ENCODE measurements at places on chromosomes 7 and 10. TPM values are rescaled to one million over a fixed set of nuclear protein-coding genes. Genes with fewer than 3 reads are reported as not detected.

The CDC14C gene
- total RNA-seq, result not detected

The SNCG gene
- 60.4 TPM for total RNA-seq

The GNB2 gene
- total RNA-seq, result 179 TPM

The OR2A1 gene
- not detected for total RNA-seq

The CRHR2 gene
- total RNA-seq, result 0.21 TPM

GRCh38 chr10:27600930-27601329, 96.8 kb downstream of the RAB18 start:
- DNase-seq, result no peak

- DNase-seq, result no peak
Measured at GRCh38 chr7:5320802-5321396, 38.2 kb downstream of the SLC29A4 start.

DNA sequence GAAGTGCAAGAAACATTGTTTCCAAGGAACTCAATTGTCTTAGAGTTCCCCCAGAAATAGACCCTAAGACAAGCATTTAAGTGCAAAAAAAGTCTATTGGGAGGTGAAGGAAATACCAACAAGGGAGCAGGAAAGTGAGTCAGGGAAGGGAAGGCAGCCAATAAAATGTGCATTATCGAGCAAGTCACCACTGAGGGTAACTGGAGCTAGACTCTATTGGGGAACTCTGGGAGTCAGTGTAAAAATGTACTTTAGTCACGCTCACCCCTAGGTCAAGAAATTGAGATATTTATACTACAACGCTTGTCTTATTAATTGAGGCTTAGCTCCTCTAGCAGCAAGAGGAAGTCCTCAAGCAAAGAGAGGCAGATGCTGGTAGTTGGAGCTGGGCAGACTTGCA, 137.7 kb downstream of the RTKN2 start:
- DNase-seq, result no peak

- no peak for DNase-seq
Measured at GRCh38 chr10:44760513-44760912, 150.6 kb upstream of the TMEM72 start.

DNA sequence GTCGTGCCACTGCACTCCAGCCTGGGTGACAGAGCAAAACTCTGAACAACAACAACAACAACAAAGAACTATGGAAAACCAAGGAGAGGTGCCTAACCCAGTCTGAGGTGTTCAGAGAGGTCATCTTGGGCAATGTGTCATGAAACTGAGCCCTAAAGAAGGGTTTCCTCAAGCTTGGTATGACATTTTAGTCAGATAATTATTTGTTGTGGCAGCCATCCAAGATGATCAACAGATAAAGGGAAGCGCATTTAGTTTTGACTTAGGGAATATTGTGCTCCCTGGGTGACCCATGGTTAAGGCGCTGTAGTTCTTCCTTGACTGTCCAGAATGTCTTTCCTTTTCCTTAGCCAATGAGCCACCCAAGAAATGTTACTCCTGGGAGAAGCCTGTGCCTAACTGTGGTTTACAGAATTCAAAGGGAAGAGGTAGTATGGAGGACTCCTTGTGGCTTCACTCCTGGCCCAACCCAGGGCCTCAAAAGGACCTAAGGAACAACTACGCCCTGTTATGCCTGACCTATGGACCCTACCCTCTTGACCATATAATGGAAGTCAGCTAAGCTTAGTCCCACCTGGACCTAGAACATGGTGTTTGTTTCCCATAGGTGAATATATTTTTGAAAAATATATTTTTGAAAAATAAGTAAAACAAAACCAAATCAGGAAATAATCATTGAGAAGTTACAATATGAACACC, 42.4 kb downstream of the TPST1 start:
- DNase-seq, result no peak

DNA sequence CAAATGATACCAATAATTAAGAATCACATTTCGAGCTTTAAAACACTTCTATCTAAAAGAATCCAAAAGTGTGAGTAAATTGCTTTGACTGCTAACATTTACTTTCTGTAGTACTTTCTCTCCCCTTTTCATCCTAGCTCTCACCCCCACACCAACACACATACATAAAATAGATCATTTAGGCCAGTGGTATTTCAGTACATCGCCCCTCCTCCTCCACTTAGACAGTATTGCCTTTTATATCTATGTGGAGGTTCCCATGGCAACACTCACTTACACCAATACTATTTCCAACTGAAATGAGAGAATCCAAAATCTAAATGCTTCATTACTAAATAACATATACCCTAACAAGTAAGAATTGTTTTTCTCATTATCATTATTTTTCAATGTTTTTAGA, 58.9 kb downstream of the HIBADH start:
- no peak for DNase-seq

- no peak for DNase-seq
Measured at GRCh38 chr10:110883924-110884323, 12.2 kb downstream of the PDCD4 start.

DNA sequence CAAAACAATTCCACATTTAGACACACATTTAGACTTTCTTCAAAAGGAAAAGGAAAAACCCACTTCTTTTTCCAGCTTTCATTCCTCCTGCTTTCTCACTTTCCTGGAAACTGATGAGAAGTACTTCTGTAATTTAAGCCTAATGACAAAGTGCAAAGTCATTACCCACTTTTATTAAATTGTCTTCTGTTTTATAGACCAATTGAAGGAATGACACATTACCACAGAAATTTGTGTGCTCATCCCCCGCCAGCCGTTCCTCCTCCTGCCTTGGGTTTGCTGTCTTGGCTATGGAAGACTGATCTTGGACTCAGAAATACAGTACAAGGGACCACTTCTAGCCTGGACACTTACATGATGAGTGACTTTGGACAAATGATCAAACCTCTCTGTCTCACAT, 717.8 kb downstream of the SORCS3 start:
- DNase-seq, result no peak

GRCh38 chr10:3924344-3924743, 139.3 kb upstream of the KLF6 start:
- no peak for DNase-seq

GRCh38 chr10:8088504-8088903, 34.0 kb downstream of the GATA3 start:
- no peak for DNase-seq

GRCh38 chr7:143250822-143251221, 12.4 kb upstream of the GSTK1 start:
- no peak for DNase-seq

DNA sequence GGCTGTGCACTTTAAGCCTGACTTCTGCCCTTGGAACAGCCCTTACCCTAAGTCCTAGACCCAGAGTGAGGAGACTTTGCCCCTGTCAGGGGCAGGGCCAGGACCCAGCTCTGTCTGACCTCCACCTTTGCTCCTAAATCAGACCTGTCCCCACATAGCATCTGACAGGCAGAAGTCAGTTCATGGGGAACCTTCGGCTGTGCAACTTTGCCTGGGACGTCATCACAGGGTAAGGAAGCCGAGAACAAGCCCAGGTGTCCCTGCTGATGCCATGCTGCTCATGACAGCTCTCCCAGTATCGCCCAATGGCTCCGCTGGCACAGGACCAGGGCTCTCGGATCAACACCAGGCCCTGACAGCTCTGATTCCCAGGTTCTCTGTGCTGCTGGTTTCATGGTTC, 55.4 kb downstream of the TNS3 start:
- DNase-seq, result no peak

DNA sequence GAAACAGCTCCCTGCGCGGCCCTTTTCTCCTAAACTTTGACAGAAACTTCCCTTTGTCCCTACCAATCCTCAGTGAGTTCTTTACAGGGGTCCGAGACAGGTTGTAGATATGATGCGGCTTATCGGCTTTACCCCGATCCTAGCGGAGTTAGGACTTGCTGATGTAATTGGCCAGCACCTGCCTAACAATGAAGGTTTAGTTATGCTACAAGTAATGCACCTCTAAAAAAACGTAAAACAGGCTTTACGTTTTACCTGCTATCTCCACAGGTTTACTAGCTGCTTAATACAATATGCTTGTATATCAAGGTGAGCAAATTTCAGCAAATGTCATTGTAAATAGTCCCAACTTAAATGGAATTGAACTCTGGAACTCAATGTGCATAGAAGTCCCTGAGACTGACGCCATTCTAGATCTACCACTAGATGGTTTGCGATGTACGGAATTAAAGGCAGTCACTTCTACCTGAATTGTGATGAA, 697 bp upstream of the SNX13 start:
- DNase-seq, result no peak

GRCh38 chr10:58651040-58651439, 138.4 kb downstream of the BICC1 start:
- no peak for DNase-seq

GRCh38 chr7:147483634-147484292, 1106.8 kb upstream of the C7orf33 start:
- DNase-seq, result no peak

DNA sequence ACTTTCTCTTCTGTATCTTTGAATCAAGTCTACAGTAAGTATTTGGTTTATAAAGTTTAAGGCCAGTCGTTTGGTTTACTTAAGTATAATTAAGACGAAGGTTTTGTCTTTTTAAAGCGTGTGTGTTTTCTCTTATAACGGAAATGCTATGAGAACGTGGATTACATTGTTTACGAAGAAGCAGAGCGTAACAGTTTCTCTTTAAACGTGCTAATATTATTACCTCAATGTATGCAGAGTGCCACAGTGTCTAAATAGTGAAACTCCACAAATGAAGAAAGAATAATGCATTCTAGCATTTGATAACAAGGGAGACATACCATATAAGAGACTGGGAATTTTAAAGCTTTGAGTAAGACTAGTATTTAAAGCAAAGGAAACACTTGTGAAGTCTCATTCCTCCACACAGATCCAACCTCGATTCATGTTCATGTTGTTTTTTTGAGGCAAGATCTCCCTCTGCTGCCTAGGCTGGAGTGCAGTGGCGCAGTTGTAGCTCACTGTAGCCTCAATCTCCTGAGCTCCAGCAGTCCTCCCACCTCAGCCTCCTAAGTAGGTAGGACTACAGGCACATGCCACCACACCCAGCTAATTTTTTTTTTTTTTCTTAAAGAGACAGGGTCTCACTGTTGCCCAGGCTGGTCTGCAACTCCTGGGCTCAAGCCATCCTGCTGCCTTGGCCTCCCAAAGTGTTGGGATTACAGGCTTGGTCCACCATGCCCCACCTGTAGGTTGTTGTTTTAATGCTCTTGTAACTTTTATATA, 75.1 kb downstream of the ANKRD61 start:
- no peak for DNase-seq

Data from type B pancreatic cell (in vitro differentiated cells).